Amniotic stem cell (primary cell): ENCODE measurements at places on chromosomes 1 and 21.
A peak's percentile ranks its signal among the peaks of the same experiment; 100 is the strongest.

DNA sequence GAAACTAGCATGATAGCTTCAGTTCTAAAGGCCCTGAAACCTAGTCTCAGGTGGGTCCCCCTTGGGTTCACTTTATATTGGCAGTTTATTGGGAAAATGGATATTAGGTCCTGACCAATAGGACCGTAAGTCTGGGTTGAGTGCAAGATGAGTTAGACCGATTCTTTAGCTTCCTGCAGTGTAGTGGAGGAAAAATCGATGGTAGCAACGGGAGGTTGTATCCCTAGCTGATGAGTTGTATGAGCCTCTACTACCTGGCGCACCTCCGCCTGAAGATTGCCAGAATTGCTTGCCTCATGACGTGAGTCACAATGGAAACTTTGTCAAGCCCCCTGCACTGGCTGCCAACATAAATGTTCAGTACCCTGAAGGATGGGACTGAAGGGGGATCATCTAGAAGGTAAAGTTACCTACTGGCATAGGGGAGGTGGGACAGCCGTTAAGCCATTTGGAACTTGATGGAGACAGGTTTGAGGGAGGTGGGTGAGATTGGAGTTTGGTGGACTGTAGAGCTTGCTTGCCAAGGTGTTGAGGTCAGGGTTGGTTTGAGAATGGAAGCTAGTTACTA lies 3.9 kb downstream of the RCC1 start:
- no peak for DNase-seq

- DNase-seq: no peak
Measured at GRCh38 chr1:61469365-61469764, 255.6 kb downstream of the TM2D1 start.

- peak; percentile 48 for DNase-seq
Measured at GRCh38 chr1:197526736-197527371, 248.4 kb downstream of the DENND1B start.

DNA sequence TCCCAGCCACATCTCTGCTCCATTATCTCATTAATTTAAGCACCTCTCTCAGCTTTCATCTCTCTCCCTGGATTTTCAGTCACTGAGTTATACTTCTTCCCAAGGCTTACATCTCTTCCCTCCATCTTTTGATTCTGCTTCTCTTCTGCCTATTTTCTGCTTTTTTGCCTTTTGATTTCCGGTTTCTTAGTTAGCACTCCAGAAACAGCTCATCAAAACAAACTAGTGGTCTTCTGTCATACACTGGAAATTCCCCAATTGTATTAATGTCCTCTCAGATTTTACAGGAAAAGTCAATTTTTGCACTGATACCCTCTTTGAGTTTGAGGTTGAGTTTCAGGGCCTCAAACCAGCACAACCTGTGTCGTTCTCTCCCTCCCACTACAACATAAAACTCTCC lies 1.5 kb downstream of the LCE3E start:
- no peak for DNase-seq

- DNase-seq: no peak
Measured at GRCh38 chr1:204092632-204093420, 19.9 kb downstream of the SOX13 start.

DNA sequence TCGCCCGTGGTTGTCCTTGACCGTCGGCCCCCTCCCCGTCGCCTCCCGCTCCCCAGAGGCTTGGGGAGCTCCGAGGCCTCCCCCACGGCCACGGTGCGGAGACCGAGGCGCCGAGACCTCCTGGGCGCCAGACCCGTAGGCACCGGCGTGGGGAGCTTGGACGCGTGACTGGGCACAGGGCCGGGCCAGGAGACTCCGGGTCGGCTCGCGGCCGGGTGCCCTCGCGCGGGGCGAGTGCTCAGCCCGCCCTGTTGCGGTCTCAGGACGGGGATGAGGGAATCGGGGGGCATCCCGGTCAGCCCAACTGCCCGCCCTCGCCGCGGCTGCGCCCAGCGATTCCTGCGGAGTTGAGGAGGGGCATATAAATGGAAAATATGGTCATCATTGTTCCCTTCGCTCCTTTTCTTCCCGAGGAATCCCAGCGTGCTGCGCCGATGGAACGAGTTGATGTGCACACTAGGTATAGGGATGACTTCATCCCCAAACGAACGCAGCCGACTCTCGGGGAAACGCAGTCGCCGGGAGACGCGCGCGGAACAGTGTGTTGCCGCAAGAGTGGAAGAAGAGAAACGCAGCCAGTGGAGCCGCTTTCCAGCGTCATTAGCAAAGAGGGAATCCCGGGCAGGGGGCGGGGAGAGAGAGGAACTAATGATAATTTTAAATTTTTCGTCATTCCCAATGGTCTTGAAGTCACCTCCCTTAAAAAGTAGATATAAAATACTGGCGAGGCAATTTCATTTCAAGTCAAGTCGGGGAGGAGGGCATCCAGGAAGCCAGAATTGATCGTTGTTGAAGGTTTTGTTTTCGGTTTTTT lies 747 bp upstream of the ENAH start:
- DNase-seq: peak; percentile 70
